CD4-positive, alpha-beta T cell treated with Interleukin-4 for 4 hours (primary cell): ENCODE measurements at places on chromosomes 2 and 18.

DNA sequence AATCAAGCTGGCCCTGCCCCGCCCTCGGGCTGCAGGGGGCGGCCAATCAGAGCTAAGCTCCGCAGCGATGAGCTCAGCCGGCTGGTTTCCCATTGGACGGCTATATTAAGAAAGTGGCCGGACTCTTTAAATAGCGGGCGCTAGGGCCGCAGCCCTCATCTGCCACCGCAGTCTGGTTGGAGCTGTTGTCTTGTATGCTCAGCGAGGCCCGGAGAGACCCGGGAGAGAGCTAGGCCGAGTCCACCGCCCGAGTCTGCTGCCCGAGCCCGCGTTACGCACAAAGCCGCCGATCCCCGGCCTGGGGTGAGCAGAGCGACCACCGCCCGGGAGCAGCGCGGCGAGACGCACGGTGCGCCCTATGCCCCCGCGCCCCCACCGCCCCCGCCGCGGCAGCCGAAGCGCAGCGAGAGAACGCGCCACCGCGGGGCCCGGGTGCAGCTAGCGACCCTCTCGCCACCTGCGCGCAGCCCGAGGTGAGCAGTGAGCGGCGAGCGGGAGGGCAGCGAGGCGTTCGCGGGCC is at the start of gene RHOB:
TSS of gene RHOB (plus strand) at position 158 of the 520 bp plus-strand sequence. CDS start 392 bp downstream, outside the sequence.
- DNase-seq, result peak; percentile 95

DNA sequence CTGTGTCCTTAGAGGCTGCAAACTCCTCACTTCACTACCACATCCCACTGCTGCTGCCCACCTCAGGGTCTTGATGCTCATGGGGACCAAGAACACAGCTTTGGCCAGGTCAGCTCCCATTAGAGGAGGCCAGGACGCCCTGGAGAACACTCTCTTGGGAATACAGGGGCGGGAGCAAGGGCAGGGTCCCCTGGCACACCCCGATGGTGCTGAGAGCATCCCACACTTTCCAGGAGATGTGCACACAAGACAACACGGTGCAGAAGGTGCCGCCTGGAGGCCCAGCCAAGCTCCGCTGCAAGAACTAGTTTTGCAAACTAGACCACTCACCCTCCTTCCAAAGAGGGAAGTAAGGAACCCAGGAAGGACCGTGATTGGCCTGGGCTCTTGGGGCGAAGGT is 304.4 kb upstream of the SALL3 start:
- no peak for DNase-seq

DNA sequence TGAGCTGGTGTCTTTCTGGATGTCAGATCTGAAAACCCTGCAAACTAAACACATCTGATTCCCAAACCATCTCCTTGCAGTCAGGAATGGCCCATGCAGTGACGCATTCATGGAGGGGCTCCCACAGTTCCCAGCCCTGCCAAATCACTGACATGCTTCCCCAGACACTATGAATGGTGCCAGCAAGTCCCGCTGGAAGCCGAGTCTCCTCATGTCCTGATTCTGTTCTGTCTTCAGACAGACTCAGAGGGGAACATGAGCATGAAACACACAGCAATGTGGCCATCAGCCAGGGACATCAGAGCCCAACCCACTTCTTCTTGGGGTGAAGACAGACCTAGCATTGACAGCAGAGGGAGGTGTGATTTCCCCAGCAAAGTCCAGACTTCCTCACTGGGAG is 83.7 kb downstream of the TTC32 start:
- no peak for DNase-seq

DNA sequence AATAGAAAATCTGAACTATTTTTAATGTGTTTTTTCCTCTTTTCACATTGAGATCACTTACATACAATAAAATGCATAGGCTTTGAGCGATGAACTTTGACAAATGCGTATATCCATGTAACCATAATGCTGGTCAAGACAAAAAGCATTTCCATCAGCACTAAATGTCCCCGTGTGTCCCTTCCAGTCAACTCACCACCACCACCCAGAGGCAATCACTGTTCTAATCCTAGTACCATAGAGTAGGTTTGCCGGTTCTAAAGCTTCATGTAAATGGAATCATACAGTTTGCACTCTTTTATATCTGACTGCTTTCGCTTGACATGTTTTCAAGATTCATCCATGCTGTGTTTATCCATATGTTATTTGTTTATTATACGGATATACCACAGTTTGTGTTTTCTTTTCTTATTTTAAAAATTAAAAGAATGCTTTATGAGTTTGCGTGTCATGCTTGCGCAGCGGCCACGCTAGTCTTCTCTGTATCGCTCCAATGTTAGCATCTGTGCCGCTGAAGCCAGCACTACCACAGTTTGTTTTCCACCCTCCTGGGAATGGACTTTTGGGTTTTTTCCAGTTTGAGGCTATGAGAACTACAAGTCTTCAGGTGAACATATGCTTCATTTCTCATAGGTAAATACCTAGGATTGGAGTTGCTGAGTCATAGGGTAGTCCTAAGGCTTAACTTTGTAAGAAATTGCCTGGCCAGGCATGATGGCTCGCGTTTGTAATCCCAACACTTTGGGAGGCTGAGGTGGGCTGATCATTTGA is 197.5 kb upstream of the CHAC2 start:
- no peak for DNase-seq

- peak; percentile 56 for DNase-seq
Measured at GRCh38 chr2:74843899-74844298, 10.0 kb downstream of the HK2 start.

- DNase-seq, result peak; percentile 79
Measured at GRCh38 chr2:239927424-239927981, 97.6 kb downstream of the NDUFA10 start.

GRCh38 chr18:75497576-75498235 is 70.2 kb upstream of the SMIM21 start:
- no peak for DNase-seq

DNA sequence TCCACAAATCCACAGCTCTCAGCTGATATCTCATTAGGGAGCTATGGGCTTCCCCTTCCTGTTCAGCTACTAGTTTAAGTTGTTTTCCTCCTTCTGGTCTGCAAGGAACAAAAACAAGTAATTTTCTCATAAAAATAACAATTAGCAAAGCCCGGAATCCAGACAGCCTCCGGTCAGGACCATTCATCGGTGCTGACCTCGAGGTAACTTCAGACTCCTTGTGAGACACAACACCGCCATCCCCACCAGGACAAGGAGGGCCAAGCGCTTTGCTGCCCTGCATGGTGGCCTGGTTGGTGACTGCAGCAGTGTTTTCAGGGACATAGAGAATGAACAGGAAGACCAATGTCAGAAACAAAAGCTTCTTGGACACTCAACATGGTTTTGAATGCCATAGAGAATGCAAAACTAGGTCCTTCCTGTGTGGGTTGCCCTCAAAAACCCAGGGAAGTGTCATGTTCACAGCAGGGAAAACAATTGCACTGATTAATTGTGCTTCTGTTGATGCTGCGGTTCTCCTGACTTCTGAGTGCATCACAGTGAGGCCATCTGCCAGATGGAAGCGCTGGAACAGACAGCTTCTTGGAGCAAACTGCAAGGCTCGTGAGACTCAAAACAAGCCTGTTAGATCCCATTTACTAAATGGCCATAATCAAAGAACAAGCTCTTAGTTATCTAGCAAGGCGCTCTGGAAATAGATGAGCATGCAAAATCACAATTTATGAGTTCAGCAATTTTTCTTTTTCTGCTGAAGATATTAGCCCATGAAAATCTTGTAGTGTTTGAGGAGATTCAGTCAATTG is 77.1 kb downstream of the HS1BP3 start:
- DNase-seq, result no peak
